ENCODE measurements at places on chromosomes 16 and 17.

GRCh38 chr17:41547921-41548843 is 20.1 kb upstream of the KRT19 start:
- peak; percentile 27 for DNase-seq

DNA sequence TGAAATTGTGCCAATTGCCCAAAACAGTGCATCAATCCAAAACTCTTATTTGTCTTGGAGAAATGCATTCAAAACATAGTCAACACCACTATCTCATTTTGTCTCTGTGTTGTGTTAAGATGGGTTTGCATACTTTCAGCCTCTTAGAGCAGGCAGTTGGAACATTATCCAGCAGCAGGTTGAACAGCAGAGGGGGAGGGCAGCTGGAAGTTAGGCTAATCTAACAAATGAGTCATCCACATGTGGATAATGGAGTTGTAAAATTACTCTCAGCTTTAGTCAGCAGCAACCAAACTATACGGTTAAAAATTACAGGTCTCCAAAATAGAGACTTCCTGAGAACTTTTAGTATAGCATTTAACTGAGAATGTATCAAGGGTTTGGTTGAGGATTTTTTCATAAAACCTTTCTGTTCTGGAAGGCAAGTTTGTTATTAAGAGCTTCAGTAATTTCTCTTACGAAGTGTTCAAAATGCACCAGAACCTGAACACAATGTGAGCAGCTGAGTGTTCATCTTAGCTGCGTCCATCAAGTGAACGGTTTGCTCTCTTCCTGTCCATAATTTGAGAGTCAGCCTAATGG is 46.3 kb downstream of the PRKCA start:
- DNase-seq = no peak

DNA sequence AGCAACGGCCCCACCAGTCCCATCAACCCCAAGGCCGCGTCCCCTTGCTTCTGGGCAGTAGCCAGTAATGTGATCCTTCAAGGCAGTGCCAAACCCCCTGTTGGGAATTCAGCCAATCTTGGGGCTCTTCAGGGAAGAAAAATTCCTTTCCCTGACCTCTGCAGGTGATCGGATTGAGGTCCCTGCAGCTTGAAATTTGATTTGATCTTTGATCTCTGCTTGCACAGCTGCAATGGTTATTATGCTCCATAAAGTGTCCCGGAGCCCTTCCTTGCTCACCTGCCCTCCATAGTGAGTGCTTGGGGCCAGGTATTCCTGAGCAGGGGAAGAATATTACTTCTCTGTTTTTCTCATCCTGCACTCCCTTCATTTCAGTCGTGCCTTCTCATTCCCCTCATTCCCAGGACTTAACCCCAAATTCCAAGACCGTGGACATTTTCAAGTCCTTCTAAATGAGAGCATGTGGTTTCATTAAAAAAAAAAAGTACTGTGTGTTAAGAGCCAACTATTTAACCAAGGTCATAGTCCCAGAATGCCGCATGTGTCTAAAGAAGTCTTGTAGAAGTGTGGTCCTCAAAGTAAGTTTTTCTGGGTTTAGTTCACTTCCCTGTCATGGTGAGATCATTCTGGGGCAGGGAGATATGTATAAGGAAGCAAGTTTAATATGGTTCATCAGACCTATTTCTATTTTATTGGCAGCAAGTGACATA is 56.3 kb downstream of the SOX9 start:
- no peak for DNase-seq

- no peak for DNase-seq
Measured at GRCh38 chr17:71735893-71736292, 384.9 kb upstream of the SOX9 start.

Data from memory B cell (primary cell).